HCT116 (cell line): ENCODE measurements at places on chromosomes 13 and 19. TPM values are rescaled to one million over a fixed set of nuclear protein-coding genes. Genes with fewer than 3 reads are reported as not detected.

DNA sequence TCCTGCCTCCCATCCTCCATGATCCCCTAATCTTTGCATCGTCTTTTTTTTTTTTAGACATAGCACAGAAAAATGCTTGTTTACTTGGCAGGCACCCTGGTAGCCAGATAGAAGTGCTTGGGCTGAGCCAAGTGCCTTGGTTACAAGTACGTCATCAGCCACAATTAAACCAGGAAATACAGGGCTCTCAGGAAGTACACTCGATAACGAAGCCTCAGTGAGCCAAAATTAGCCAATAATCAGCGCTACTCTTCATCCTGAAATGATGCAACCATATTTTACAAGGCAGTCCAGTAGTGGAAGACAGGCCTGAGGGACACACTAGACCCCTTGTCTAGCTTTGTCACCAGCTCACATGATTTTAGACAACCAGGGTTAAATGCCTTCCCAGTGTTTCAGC, 194.0 kb upstream of the NBEA start:
- no peak for DNase-seq

The S1PR5 gene
- total RNA-seq: 4.4 TPM

- no peak for DNase-seq
Measured at GRCh38 chr19:19533841-19534240, 4.2 kb upstream of the CILP2 start.

- DNase-seq: no peak
Measured at GRCh38 chr13:59706101-59706976, 457.4 kb downstream of the DIAPH3 start.

The KLK15 gene
- total RNA-seq: not detected

- no peak for DNase-seq
Measured at GRCh38 chr19:34507414-34508067, 26.0 kb downstream of the WTIP start.

DNA sequence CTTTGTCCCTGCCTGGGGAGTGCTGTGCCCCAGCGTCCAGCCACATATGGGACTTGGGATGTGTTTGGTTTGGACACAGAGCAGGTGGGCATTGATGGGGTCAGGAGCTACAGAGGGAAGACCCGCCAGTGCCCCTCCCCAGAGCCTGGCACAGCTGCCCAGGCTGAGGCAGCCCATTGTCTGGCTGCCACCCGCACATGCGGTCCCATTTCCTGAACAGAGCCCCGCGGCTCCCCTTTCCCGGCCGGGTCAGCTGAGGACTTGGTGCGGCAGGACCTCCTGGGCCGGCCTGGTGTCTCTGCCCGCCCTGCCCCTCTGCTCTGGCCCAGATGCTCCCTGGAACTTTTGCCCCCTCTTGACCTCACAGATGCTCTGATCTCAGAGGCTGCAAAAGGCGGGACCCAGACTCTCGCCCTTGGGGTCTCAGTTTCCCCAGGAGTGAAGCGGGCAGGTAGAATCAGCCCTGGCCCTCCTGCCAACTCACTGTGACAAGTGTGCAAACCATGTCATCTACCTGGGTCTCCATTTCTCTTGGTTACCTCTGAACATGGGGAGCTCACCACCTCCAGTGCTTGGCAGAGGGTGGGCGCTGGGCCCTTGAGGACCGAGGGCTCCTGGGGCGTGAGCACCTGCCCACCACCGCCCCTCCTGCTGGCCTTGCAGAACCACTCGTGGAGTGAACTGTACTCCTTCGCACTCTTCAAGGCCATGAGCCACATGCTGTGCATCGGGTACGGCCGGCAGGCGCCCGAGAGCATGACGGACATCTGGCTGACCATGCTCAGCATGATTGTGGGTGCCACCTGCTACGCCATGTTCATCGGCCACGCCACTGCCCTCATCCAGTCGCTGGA, 17.8 kb downstream of the HCN2 start:
- no peak for DNase-seq

The NPAS1 gene
- total RNA-seq: 4.6 TPM

The ANKRD24 gene
- 1.7 TPM for total RNA-seq

DNA sequence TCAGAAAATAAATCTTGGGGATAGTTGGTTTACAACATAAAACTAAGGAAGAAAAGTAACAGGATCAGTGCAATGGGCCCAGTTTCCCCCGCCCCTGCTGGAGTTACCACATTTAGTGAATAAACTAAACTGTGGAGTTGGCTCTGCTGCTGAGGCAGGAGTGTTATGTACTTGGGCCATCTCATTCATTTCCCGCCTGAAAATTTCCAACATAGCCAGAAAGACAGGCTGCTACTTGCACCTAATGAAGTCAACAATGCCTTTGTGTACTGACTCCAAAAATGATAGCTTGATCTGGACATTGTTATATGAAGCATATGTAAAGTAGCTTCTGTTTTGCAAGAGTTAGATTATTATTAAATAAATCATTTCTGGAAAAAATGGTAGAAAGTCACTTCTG, 7.9 kb upstream of the RNASEH2B start:
- no peak for DNase-seq

DNA sequence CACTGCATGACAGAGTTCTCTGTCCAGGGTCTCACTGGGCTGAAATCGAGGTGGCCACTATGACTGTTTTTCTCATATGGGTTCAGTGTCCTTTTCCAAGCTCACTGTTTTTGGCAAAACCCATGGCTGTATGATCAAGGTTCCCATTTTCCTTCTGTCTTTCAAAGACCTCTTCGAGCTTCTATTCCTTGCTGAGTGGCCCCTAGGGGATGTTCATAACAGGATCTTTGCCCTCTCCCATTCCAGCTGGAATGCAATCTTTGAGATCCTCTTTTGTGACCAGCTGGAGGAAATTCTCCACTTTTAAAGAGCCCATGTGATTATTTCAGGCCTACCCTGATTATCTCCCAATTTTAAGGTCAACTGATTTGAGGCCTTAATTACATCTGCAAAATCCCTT, 572.5 kb upstream of the SLC10A2 start:
- DNase-seq: no peak

- DNase-seq: no peak
Measured at GRCh38 chr19:13098277-13099072, 4.2 kb downstream of the LYL1 start.

The KIR2DL1 gene
- total RNA-seq: not detected

DNA sequence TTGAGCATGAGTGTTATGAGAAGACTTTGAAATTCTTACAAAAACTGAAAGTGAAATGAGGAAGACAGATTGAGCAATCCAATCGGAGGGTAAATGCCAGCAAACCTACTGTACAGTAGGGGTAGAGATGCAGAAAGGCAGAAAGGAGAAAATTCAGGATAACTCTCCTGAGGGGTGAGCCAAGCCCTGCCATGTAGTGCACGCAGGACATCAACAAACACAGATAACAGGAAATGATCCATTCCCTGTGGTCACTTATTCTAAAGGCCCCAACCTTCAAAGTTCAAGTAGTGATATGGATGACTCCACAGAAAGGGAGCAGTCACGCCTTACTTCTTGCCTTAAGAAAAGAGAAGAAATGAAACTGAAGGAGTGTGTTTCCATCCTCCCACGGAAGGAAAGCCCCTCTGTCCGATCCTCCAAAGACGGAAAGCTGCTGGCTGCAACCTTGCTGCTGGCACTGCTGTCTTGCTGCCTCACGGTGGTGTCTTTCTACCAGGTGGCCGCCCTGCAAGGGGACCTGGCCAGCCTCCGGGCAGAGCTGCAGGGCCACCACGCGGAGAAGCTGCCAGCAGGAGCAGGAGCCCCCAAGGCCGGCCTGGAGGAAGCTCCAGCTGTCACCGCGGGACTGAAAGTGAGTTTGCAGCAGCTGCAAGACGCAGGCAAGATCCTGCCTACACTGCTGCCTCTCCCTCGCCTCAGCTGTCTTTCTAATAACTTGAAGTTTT, at the start of gene TNFSF13B:
TSS of gene TNFSF13B (plus strand) at position 118 of the 728 bp plus-strand sequence. CDS start at position 296, 178 bp downstream.
- no peak for DNase-seq

- no peak for DNase-seq
Measured at GRCh38 chr19:29154163-29154562, 58.8 kb downstream of the UQCRFS1 start.

The ZIC2 gene
- total RNA-seq: 44.4 TPM

DNA sequence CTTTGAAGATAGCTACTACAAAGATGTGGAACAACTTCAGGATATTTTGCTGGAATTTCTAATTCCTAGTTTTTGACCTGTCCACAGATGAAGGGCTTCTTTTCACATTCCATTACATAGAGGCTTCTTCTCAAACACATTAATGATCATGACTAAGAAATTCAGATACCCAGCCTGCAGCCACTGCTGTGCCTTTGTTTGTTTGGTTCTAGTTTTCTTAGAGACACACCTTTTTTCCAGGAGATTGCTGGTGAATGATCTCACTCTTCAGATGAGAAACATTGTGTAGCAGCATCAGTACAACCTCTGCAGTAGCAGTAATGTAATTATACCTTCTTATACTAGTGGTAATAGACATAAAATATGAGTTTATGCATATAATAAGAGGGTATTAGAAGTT, 5.0 kb downstream of the TDRD3 start:
- DNase-seq: no peak

The RNF17 gene
- total RNA-seq: not detected

- no peak for DNase-seq
Measured at GRCh38 chr13:24185591-24186232, 25.2 kb downstream of the SPATA13 start.

The LYPD5 gene
- 7.6 TPM for total RNA-seq

- DNase-seq: no peak
Measured at GRCh38 chr13:43154156-43154651, 130.8 kb downstream of the DNAJC15 start.

DNA sequence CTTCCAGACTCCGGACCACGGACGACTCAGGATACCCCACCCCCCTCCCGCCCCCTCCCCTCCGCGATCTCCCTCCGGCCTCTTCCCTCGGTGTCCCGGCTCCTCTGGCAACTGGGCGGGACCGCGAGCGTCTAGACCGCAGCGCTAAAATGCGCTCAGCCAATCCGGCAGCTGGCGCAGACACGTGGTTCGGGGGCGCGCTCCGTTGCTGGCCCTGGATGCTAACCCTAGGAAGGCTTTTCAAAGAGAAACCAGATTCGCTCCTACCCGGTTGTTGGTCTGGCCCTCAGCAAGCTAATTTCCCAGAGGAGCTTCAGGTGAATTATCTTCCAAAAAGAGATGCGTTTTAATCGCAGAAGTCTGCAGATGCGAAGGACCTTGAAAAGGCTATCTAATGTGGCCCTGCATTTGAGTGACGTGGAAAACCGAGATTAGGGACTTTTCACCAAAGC, at the start of gene DZIP1:
TSS of gene DZIP1 (minus strand) at position 106 of the 452 bp plus-strand sequence. CDS start 2,677 bp downstream, outside the sequence.
- DNase-seq: no peak
